ENCODE measurements at places on chromosomes 5 and 9.

GRCh38 chr9:129640871-129641749 lies 841 bp downstream of the ASB6 start:
- no peak for DNase-seq

- no peak for DNase-seq
These were observed 34.4 kb upstream of the MRPS30 start for GRCh38 chr5:44774279-44774880.

DNA sequence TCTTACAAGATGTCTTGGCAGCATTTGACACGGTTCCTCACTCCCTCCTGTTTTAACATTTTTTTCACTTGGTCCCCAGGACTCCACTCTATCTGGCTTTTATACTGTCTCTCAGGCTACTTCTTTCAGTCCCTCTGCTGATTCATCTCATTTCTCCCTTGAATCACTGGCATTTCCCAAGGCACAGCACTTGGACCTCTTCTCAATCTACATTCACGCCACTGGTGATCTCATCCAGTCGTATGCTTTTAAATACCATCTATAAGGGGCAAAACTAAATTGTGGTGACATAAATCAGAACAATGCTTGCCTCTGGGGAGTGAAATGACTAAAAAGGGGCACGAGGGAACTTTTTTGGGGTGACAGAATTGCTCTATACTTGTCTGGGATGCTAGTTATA lies 47.1 kb downstream of the MAPKAP1 start:
- DNase-seq: no peak

DNA sequence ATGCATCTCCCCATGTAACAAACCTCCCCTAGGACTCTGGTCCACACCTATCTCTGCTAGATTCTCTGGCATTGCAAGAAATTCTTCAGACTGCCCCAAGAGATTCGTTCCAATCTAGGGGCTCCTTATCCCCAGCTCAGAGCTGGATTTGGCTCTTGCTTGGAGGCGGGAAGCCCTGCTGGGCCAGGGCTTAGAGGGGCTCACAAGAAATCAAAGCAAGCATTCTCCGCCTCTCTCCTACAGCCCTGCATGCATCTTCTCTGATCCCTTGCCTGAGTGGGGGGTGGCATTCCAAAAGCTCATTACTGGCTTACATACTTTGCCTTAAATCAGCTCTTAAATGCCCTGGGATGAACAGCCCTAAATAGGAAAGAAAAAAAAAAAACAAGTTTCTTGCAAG lies 75.8 kb downstream of the KCNIP1 start:
- DNase-seq: no peak

DNA sequence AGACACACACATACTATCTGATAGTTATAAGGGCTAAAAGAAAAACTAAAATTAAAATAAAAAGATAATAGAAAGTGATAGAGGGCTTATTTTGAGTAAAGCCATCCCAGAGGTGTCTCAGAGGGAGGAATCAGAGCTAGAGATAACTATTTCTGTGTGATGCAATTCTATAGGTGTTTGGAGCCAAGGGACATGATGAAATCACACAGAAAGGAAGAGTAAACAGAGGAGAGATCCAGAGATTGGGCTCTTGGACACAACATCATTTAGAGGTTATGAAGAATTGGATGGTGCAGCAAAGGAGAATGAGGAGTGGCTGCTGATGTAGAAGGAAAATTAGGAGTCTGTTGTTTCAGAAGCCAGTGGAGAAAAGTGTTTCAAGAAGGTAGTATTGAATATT lies 393.5 kb downstream of the DIRAS2 start:
- no peak for DNase-seq

Data from mesothelial cell of epicardium (in vitro differentiated cells).